CD4-positive, alpha-beta T cell (primary cell): ENCODE measurements at places on chromosomes 5 and 9. TPM values are rescaled to one million over a fixed set of nuclear protein-coding genes. Genes with fewer than 3 reads are reported as not detected.

The SLC1A1 gene
- total RNA-seq = 0.11 TPM

The SOX30 gene
- not detected for total RNA-seq

The PCDHGC4 gene
- total RNA-seq = not detected

The ADAMTS19 gene
- total RNA-seq = not detected

The STC2 gene
- not detected for total RNA-seq

The MRPS30 gene
- total RNA-seq = 43.2 TPM

The DEPDC1B gene
- 0.39 TPM for total RNA-seq

The LVRN gene
- not detected for total RNA-seq

The GCNT4 gene
- 7.4 TPM for total RNA-seq

The GPR151 gene
- total RNA-seq = not detected

The FOXD4 gene
- total RNA-seq = not detected

The BRINP1 gene
- total RNA-seq = not detected

The WNT8A gene
- total RNA-seq = not detected

The SLC1A3 gene
- total RNA-seq = not detected

The EDIL3 gene
- not detected for total RNA-seq

The FOXD4L5 gene
- not detected for total RNA-seq

The TNC gene
- total RNA-seq = 0.03 TPM

The PDE6A gene
- not detected for total RNA-seq

The ATP10B gene
- not detected for total RNA-seq

The HTR1A gene
- not detected for total RNA-seq

The ANKRD20A1 gene
- 1.6 TPM for total RNA-seq

The PTGES gene
- 0.38 TPM for total RNA-seq

The PCAT7 gene
- total RNA-seq = not detected

The FAM169A gene
- total RNA-seq = 13.3 TPM

The PAEP gene
- not detected for total RNA-seq

The GPX3 gene
- total RNA-seq = 0.58 TPM

The JAKMIP2 gene
- total RNA-seq = 1.3 TPM

The ACOT12 gene
- 0.44 TPM for total RNA-seq

The DRD1 gene
- total RNA-seq = not detected

The FLT4 gene
- 2.3 TPM for total RNA-seq

The SLC2A6 gene
- total RNA-seq = 1.8 TPM

The PALM2AKAP2 gene
- total RNA-seq = not detected

The MAP1B gene
- total RNA-seq = 0.03 TPM

The CDKN2B-AS1 gene
- 0.30 TPM for total RNA-seq

The LRRC19 gene
- total RNA-seq = not detected

The LCN1 gene
- total RNA-seq = not detected

The ABCA1 gene
- total RNA-seq = 16.9 TPM

The ASPN gene
- total RNA-seq = not detected

The IGFBPL1 gene
- not detected for total RNA-seq

The BAAT gene
- not detected for total RNA-seq

The PNPLA7 gene
- total RNA-seq = 7.8 TPM

The SPATA6L gene
- 9.4 TPM for total RNA-seq
